Activated T-cell treated with anti-CD3 and anti-CD28 coated beads, Interleukin-2, amount 50 U/mL, for 72 hours (primary cell): ENCODE measurements at places on chromosomes 4 and X. TPM values are rescaled to one million over a fixed set of nuclear protein-coding genes. Genes with fewer than 3 reads are reported as not detected.
A peak's percentile ranks its signal among the peaks of the same experiment; 100 is the strongest.

Gene ATP2B3
- total RNA-seq, result not detected

Gene F9
- total RNA-seq, result not detected

Gene MAGEB1
- not detected for total RNA-seq

Gene MAGED4
- 0.96 TPM for total RNA-seq

Gene CHRDL1
- not detected for total RNA-seq

Gene GC
- not detected for total RNA-seq

Gene GRIA2
- not detected for total RNA-seq

GRCh38 chr4:112341033-112341432 is 43.9 kb downstream of the ALPK1 start:
- no peak for DNase-seq

DNA sequence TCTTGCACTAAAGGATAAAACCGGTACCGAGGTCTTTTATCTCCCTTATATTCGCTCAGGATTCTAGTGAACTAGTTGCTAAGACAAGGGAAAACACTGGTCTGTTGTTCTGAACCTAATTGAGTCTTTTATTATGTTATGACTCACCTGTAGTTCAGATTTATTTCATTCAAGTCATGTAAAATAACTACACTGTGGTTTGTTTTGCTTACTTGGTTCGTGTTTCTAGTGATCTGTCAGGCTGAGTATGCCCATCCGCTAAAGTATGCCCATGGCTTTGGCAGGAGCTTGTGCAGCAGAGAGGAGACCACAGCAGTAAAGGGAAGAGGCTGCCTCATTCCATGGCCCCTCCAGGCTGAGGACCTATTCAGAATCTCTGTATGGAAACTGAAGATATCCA is 126.1 kb downstream of the AFF1 start:
- peak; percentile 35 for DNase-seq

DNA sequence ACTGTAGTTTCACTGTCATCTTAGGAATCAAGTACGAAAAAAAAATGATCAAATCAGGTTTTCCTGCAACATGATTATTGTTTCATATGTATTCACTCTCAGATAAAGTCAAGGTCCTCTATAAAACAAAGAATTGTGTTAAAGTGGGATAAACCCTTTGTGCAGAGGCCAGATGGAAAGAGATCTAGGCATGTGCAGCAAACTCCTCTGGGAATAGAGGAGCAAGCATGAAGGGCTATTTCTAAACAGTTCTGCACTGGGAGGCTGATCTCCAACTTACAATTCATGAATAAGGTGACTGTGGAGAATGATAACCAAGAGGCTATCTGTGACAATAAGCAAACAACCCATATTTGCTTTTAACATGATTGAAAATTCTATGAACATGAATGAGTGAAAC is 2.4 kb upstream of the WDFY3 start:
- DNase-seq, result no peak

DNA sequence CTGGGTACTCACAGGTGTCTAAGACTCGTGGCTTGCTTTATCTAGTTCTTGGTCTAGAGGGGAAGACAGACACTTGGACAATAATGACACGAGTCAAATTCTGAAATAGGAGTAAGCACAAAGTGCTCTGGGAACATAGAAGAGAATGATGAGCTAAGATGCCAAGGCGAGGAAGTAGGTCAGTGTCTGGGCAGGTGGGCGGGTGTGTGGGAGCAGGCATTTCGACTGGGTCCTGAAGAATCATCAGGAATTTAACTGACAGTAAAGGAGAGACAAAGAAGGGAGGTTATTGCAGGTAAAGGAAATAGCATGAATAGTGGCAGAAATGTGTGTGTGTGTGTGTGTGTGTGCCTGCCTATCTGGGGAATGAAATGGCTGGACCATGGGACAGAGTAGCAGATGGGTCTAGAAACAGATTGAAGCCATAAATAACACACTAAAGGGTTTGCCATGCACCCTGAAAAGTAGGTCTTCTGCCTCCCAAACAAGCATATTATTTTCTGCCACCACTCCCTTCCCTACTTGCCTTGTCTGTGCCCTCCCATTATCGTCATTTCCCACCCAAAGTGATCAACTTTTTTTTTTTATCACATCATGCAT is 58.4 kb upstream of the SLC25A43 start:
- DNase-seq, result no peak

- no peak for DNase-seq
These were observed 142.8 kb downstream of the ENPP6 start for GRCh38 chr4:184074677-184075388.

- no peak for DNase-seq
These were observed 97.7 kb downstream of the TMA16 start for GRCh38 chr4:163592212-163592611.

DNA sequence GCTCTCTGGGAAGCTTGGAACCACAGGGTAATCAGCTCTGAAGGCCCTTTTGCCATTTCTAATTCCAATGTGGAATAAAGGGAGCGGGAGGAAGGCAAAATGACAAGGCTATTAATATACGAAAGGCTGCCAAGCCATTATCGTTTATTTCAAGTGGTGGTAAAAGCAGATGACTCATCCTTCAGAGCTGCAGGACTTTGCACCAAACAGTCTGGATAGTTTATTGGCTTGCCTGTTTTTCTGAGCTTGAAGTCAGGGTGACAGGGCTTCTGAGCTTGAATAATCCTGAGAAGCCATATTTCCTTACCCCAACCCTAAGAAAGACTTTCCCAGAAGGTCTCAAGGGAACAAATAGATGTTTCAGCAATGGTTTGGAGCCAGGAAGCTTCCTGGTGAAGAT is 7.7 kb upstream of the GABRE start:
- no peak for DNase-seq

- no peak for DNase-seq
These were observed 102.1 kb upstream of the AP1S2 start for GRCh38 chrX:15956681-15957080.

GRCh38 chrX:136714626-136715599 is 65.8 kb downstream of the ARHGEF6 start:
- no peak for DNase-seq

DNA sequence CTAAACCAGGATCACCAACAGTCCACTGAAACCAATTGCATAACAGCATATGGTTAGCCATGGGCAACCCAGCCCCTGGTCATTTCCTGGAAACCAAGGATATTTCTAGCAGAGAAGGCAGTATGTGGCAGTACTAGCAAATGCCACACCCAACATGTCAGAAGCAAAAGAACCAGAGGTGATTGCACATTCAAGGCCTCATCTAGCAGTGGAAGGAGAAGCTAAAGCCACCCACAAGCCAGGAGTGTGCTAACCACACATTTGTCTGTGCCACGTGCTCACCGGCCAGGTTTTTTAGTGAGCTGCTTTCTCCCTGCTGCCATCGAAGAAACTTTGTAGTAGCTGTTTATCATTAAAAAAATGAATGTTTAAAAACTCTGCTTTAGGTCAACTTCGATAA is 42.0 kb downstream of the TEC start:
- DNase-seq, result no peak

DNA sequence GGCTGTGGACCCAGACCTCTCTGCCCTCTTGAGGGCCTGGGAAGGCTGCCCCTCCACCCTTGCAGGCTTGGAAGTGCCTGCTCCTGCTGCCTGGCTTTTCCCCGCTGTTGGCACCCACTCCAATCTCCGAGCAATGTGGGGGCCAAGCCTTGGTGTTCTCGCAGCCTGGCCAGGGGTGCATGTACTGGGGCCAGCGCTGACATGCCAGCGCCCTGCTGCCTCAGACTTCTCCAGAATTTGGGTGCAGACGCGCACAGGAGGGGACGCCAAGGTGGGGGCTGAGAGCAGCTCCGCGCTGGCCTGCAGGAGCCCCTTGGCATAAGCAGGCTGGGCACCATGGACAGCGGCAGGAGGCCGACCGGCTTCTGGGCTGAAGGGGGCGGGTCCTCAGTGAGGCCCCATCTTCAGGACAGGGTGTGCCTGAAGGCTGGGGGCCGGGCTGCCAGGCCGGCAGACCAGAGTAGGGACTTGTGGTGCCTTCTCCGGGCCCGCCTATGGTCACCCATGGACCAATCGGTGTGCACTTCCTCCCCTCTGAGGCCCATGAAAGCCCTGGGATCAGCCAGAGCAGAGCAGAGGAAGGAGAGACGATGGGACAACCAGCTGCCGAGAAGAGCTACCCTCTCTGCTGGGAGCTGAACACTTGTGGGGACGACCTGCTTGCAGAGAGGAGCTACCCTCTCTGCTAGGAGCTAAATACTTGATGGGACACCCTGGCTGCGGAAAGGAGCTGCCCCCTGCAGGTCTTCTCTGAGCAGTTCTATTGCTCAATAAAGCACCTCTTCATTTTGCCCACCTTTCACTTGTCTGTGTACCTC is 118.3 kb downstream of the DNAAF6 start:
- peak; percentile 21 for DNase-seq

GRCh38 chr4:141962486-141962885 is 326.1 kb downstream of the IL15 start:
- DNase-seq, result no peak

DNA sequence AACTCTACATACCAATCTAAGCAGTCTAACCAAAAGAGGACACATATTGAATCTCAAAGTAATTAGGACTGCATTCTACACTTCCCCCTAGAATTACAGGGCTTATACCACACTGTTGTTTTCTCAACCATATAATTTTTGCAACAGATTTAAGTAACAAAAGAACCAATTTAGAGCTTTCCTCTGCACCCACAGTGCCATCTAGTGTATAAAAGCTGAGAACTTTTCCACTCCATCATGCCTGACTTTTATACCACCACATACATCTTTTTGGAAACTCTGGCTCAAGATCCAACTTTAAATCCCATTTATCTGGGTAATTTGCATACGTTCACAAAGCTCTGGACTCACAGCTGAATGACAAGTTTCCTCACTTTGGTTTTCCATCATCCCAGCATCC is 99.5 kb downstream of the EFHC2 start:
- no peak for DNase-seq

DNA sequence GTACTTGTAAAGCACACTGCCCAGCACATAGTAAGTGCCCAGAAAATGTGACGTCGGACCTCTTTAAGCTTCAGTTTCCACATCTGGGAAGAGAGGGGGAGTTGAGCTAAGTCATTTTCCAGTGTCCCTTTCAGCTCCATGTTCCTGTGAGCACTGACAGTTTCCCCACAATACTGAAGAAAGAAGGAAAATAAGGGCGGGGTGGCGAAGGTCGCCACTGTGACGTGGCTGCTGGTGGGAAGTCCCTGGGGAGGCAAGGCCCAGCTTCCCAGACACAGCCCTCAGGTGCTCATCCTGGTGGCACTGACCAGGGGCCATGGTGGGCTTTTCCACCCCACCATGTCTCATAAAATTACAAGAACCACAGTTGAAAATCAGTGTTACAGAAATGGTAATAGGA is 121.8 kb downstream of the PTTG2 start:
- no peak for DNase-seq

DNA sequence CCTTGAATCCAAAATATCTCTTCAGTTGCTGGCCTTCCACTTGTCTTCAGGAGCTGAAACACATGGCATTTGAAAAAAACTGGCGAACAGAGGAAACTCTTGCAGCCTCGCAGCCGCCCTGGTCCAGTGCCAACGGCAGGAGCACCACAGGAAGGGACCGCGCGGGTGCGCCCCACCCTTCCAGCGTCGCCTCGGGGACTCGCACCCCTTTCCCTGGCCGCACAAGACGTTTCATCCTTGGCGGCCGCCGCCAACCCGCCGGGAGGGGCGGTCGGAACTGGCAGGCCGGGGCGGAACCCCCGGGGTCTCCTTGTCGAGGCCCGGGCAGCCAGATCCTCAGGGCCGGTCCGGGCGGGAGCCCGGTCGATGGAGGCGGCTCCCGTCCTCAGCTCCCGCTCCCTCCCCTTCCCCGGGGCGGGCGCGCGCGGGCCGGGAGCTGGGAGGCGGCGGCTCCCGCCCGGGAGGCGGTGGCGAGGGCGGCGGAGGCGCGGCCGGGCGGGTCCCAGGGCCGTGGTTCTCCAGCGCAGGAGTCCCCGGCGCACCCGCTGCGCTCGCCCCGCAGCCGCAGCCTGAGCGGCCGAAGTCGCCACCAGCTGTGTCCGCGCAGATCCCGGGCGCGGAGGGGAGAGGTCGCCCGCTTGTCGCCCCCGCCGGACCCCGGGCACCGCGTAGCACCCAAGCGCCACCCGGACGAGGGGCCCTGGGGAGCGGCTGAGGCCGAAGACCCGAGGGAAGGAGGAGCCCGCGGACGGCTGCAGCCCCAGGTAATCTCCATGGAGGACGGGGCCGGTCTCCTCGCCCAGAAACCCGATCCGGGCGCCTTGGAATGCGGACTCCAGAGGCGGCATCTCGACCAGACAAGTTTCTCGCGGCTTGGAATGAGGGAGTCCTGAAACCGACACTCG is 886 bp upstream of the NDST3 start:
- DNase-seq, result peak; percentile 7

GRCh38 chr4:85779165-85779564 is 304.2 kb downstream of the ARHGAP24 start:
- no peak for DNase-seq

DNA sequence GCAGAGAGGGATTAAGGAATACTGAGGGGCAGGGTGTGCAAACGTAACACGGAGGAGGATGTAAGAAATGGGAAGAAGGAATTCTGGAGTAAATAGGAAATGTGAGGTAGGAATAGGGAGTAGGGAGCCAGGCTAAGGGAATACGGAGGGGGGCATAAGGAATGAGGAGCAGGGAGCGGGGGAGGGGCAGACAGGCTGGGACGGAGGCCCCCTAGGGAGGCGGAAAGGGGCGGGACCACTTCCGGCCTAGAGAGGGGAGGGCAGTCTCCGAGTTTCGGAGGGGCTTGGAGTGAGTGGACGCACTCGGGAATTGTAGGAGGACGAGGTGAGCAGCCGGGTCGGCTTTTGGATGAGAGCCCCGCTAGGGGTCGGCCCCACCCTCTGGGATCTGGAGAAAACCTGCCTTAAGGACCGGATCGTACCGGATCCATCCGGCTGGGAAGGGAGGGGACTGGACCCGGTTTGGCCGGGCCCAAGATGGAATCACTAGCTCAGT is 612 bp downstream of the MAGED2 start:
- peak; percentile 50 for DNase-seq

DNA sequence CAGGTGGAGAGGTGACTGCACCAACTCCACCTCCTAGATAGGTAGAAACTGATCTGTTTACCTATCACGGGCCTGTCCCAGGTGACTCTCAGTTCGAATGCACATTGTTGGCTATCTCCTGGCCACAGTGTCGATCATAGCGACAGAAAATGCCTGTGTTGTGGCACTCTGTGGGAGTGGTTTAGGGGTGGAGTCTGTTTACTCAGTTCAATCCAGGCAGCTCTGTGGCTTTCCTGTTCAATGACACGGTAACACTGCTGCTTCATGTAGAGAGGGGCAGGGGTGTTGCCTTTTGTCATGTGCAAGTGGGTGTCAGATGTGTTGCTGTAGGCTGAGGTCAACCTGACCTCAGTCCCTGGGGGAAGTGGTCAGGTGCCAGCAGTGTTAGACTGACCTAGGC is 1602.4 kb downstream of the TECRL start:
- DNase-seq, result no peak

GRCh38 chr4:10461091-10461849 is 4.0 kb upstream of the ZNF518B start:
- peak; percentile 85 for DNase-seq

DNA sequence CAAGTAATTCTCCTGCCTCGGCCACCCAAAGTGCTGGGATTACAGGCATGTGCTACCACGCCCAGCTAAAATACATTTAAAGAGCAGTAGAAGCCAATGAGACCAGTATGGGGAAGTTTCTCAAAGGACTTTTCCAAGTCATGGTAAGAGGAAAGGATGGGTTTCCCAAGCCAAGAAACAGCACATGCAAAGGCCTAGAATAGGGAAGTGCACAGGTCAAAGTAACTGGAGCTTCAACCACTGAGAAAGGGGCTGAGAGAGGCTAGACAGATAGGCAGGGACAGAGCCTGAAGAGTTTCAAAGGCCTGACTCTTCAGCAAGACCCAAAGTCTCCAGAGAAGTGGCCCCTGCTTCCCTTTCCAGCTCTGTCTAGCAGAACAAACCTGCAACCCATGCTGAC is 162.1 kb downstream of the CORIN start:
- no peak for DNase-seq
